Smooth muscle cell of the pulmonary artery (primary cell): ENCODE measurements at places on chromosomes 1 and 21. TPM values are rescaled to one million over a fixed set of nuclear protein-coding genes. Genes with fewer than 3 reads are reported as not detected.

LCE1E gene
- total RNA-seq, result not detected in 2 replicates

CELA2B gene
- 0.59 TPM in 1 of 2 replicates, not detected in the other for total RNA-seq

UMODL1 gene
- 0.03 TPM in 1 of 2 replicates, not detected in the other for total RNA-seq

C1orf167 gene
- total RNA-seq, result 0.20 TPM in 2 replicates

ASAP3 gene
- 29.4 and 39.1 TPM in 2 replicates for total RNA-seq

GJA9 gene
- 0.07 TPM in 1 of 2 replicates, not detected in the other for total RNA-seq

OR6K6 gene
- total RNA-seq, result not detected in 2 replicates

RHBDL2 gene
- total RNA-seq, result 0.46 and 0.91 TPM in 2 replicates

VASH2 gene
- total RNA-seq, result 0.03 and 0.26 TPM in 2 replicates

SPATA6 gene
- 3.2 and 6.2 TPM in 2 replicates for total RNA-seq

TNFRSF1B gene
- 4.5 and 11.7 TPM in 2 replicates for total RNA-seq

S100A1 gene
- 0.13 TPM in 1 of 2 replicates, not detected in the other for total RNA-seq

PADI1 gene
- 0.07 TPM in 2 replicates for total RNA-seq

IL12RB2 gene
- not detected in 2 replicates for total RNA-seq

NID1 gene
- 94.4 and 175 TPM in 2 replicates for total RNA-seq

CYP2J2 gene
- total RNA-seq, result 0.07 TPM in 1 of 2 replicates, not detected in the other
